ENCODE measurements at places on chromosomes 11 and 22. TPM values are rescaled to one million over a fixed set of nuclear protein-coding genes. Genes with fewer than 3 reads are reported as not detected.

MRGPRX3 gene
- polyA plus RNA-seq = not detected

INSC gene
- 0.65 TPM for polyA plus RNA-seq

XKR3 gene
- not detected for polyA plus RNA-seq

EXPH5 gene
- 3.3 TPM for polyA plus RNA-seq

OLFML1 gene
- 34.1 TPM for polyA plus RNA-seq

TMEM132A gene
- 41.3 TPM for polyA plus RNA-seq

B3GAT1 gene
- 2.5 TPM for polyA plus RNA-seq

OR9I1 gene
- polyA plus RNA-seq = not detected
